ENCODE measurements at places on chromosomes 7 and 10.

DNA sequence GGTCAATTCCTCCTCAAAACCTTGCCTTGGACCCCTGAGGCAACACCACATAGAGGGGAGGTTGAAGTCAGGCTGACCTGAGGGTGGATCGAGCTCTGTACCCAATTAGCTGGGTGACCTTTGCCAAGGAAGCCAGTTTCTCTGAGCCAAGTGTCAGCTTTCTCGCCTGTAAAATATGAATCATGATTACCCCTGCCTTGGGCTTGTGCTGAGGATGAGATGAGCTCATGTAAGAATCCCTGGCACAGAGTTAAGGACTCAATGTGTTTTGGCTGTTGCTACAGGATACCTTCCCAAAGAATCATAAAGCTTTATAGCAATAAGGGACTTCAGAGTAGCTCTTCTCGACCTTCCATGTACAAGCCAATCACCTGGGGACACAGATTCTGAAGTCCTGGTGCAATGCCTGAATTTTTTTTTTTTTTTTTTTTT lies 43.5 kb upstream of the CACUL1 start:
- DNase-seq: no peak

DNA sequence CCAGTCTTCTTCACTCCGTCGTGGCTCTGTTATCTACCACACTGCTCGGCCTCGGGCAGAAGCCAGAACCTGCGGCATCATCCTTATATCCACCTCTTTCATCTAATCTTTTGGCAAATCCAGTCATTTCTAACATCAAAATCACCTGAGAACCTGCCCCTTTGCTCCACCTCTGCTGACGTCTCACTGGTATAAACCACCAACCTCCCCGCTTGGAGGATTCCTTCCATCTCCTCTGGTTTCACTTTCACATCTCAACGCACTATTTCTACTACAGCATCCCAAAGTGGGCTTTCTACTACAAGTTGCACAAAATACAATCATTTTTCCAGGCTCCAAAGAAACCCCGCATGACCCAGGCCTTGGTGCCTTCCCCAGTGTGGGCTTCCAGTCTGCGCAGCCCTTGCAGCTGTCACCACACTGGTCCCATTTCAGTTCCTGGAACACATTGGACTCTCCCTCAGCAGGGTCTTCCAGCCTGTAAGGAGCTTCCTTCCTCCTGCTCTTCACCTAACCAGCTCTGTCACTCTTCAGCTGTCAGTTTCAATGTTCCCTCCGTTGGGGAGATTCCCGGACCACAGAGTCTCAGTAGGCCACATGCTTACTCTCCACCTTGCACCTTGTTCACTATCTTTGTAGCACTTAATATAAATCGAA lies 85.0 kb downstream of the PRKCQ start:
- peak; percentile 78 for DNase-seq

GRCh38 chr10:104306897-104307296 lies 31.4 kb downstream of the ITPRIP start:
- DNase-seq: no peak

DNA sequence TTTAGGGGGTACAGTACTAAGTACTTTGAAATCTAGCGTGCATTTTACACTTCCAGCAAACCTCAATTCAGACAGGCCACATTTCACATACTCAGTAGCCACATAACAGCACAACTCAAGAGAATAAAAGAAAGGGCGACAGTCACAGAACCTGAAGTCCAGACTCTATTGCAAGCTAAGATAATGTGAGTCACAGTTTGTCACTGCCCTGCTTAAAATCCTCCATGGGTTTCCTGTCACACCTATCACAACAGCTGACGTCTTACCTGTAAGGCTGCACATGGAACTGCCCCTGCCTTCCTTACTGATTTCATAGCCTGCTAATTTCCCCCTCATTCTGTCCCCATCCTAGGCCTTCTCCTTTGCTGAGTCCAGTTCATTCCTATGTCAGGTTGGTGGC lies 16.1 kb upstream of the CDK14 start:
- no peak for DNase-seq

- DNase-seq: no peak
Observed at GRCh38 chr7:55444786-55445185, 79.6 kb downstream of the LANCL2 start.

DNA sequence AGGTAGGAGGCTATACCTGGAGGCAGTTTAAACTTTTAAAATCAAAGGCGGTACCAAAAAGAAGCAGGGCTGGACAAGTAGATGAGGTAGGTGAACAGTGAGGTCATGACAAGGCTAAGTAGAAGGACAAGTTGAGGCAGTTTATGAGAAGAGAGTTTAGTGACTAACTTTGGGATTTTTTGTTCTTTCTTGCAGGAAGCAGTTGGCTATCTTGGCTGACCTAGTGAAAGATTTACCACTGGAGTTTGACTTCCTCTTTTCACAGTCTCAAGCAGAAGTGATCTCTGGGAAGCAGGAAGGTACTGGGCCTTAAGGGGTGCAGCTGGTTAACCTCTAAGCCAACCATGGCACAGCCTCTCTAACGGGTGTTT lies 26.3 kb downstream of the ENTPD7 start:
- no peak for DNase-seq

DNA sequence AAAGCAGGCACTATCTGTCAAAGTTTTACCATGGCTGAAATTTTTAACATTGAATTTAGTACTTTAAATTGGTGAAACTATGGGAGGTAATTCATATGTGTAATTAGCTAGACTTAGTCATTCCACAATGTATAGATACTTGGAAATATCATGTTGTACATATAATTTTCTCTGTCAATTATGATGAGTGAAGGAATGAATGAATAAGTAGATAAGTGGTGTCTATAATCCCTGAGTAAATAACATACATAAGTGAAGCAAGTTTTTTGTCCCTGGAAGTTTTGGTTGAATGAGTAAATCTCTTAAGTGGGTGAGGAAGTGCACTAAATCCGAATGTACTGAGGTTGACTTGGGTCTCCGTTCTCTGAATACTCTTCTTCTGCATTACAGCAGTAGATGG lies 201.0 kb downstream of the CSTF2T start:
- DNase-seq: no peak

- DNase-seq: no peak
Observed at GRCh38 chr7:133310232-133310862, 57.5 kb downstream of the EXOC4 start.

DNA sequence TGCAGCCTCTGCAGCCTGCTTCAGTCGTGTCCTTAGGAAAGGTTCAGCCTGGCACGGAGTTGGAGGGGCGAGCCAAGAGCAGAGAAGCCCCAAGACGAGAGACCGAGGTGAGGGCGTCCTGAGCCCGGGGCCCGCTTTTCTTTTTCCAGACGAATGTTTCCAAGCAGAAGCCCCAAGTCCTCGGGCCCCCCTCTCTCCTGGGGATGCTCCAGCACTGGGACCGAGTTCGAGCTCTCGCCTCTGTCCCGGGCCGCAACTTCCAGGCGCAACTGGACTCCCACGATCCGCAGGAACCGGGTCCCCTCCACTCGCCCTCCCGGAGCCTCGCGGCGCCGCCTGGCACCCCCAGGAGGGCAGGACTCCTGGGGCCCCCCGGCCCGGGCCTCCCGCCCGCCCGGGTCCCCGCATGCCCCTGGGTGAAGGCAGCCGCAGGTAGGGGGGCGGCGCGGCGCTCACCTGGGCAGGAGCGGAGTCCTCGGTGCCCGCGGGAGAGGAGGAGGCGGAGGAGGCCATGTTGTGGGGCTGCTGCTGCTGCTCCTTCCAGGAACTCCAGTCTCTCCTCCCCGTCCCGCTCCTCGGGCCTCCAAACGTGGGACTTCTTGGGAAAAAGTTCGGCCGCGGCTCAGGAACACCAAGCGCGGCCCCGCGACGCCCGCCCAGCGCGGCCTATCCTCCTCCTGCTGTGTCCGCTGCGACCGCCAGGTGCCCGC lies 45.3 kb upstream of the CDK1 start:
- DNase-seq: peak; percentile 62

DNA sequence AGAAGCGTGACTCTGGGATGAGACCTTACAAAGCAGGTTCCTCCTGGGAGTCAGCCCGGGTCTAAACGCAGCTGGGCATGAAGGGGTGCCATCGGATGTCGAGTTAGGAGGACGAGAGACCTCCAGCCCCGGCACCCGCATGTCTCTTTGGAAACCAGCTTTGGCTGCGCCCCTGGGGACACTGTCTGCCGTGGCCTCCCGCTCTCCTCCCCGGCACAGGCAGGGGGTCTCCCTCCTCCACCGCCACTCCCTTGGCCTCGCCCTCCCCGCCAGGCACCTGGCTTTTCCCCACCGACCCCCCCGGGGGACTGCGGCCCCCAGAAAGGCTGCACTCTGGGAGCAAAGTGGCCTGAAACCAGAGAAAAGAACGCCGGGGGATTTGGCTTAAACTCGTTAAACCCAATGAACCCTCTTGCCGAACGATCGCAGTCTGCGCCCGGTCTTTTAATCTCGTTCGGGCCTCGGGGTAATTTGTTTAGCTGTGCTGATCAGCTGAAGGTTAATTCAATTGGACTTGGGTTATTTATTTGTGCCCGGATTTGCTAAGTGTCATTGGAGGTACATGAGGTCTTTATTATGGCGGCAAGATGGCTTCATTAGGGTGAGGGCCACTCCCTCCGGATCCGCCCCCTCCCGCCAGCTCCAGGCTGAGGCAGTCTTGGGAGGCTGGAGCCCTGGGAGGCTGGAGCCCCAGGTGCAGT lies 16.4 kb upstream of the PSMG3 start:
- DNase-seq: no peak

GRCh38 chr7:80642871-80643270 lies 4.4 kb downstream of the CD36 start:
- DNase-seq: no peak

GRCh38 chr7:37784015-37784414 lies 64.4 kb upstream of the NME8 start:
- no peak for DNase-seq

GRCh38 chr7:94368371-94368791 lies 26.3 kb upstream of the COL1A2 start:
- DNase-seq: no peak

- peak; percentile 19 for DNase-seq
Observed at GRCh38 chr7:69256634-69257081, 341.6 kb upstream of the AUTS2 start.

- DNase-seq: no peak
Observed at GRCh38 chr7:106092204-106092603, 19.9 kb downstream of the SYPL1 start.

DNA sequence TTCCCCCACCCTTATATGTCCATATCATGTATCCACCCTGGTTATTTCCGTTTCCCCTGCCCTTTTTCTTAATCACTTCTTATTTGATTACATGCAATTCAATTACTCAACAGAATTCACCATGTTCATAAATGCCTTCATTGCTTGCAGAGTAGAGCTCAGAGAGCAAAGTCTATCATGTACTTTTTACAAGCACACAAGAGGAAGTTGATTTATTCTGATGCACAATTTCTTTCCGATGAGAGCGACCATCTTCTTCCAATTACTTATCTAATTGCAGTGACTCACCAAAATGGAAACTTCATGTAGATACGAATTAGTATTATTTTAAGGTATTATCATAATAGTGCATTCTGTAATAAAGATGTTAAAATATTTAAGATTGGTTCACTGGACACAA lies 430.5 kb upstream of the KLF6 start:
- DNase-seq: no peak

GRCh38 chr10:96440361-96441292 lies 73.1 kb downstream of the TLL2 start:
- no peak for DNase-seq

DNA sequence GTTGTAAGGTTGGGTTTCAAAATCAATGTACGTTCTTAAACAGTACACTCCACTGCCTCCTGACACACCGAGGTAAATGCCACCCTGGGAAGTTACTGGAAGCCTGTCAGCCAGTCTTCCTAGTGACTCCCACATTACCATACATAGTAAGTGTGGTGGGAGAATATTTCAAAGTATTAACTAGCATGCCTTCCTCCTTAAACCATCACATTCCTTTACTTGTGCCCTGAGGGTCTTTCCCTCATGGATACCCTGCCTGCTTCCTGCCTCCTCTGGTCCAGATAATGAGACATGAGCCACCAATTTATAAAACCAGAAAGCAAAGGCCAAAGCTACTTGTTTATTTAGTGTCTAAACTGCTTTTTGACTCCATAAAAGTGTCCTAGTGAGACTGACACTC lies 23.3 kb upstream of the SORCS3 start:
- DNase-seq: no peak

DNA sequence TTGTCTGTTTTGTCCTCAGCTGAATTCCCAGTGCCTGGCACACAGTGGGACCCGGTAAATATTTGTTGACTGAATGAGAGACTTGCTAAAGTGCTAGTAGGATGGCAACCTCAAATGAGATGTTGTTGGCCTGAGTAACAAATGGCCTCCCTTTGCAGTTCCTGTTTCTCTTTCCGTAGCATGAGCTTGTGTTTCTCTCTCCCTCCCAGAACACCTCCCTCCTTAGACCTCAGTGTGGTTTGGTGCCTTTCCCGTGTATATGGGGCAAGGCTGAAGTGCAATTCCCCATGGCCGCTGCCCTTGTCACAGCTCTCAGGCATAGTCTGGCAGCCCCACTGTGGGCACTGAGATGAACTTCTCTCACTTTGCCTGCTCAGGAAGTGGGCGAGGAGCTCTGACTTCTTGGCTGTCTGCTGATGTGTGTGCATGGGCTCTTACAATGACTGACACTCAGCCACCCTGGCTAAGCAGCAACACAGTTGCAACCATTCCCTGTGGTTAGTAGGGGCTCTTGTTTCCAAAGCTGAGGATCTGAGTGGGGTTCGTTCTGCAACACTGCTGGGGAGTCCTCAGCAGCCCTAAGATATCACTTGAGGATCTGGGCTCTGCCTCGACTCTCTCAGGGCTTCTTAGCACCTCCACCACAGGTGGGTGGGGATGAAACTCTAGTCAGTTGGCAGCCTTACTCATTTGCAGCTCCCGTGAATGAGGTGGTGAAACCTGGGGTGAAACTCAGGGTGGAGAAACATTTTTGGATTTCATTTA lies 136.1 kb downstream of the ICA1 start:
- peak; percentile 85 for DNase-seq

DNA sequence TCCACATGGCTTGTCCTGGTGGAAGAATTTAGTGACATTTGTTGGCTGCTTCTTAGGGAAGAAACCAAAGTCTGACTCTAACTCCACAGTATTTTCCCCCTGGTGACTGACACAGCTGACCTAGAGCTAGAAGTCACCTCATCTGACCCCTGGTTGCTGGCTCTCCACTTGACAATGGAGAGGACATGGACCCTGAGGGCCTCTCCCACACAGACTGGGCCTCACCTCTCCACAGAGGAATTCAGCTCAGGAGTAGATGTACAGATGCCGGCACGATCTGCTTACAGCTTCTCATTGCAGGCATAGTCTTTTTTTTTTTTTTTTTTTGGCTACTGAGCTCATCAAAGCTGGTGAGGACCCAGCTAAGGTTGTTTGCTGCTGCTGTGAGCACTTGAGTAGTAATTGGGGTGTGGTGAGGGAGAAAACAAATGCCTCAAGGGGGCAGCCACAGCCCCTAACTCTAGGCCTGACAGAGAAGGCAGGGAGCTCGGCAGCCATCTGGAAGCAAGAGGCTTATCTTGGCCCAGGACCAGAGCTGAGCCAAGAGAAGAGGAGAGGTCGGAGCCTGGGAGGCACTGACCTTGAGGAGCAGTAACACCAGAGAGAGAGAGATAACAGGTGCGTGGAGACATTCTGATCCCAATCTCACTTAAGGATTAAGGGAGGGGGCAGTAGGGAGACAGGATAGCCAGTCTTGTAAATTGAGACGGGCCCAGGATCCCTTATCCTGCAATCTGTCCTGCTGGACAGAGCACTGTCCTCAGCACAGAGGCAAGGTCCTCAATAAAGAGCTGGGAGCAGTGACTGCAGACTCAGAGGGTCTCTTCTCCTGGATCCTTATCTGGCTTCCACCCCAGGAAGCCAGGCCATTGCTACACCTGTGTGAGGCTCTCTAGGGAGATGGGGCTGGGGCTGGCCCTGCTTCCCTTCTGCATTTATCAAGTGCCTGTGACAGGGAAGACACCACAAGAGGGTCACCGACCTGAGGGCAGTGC lies 9.4 kb downstream of the PRSS58 start:
- DNase-seq: no peak

GRCh38 chr7:151439855-151440798 lies at the start of gene CRYGN:
TSS of gene CRYGN (minus strand) at chr7:151440141. CDS start at chr7:151439917, 224 bp downstream.
- DNase-seq: no peak
